ENCODE measurements at places on chromosomes 7 and 10.

- DNase-seq: no peak
Measured at GRCh38 chr7:158419238-158419785, 168.3 kb downstream of the PTPRN2 start.

GRCh38 chr10:43265799-43266721, 805 bp downstream of the RASGEF1A start:
- no peak for DNase-seq

DNA sequence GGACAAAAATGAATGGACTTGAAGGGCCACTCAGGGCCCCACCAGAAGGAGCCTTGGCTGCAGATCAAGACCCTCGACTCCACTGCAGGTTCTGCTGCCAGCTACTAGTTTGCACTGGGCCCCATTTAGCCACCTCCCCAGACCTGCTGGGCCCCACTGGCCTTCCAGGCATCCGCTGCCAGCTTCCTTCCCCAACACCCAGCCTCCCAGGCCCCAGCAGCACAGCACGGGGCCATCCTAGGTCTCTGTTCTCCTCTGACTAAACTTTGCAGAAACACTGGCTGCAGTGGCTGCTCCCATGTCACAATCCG, 277.4 kb upstream of the KLF14 start:
- DNase-seq: no peak

- no peak for DNase-seq
Measured at GRCh38 chr7:7330997-7331396, 148.7 kb downstream of the C1GALT1 start.
